ENCODE measurements at places on chromosomes 1 and 21.

DNA sequence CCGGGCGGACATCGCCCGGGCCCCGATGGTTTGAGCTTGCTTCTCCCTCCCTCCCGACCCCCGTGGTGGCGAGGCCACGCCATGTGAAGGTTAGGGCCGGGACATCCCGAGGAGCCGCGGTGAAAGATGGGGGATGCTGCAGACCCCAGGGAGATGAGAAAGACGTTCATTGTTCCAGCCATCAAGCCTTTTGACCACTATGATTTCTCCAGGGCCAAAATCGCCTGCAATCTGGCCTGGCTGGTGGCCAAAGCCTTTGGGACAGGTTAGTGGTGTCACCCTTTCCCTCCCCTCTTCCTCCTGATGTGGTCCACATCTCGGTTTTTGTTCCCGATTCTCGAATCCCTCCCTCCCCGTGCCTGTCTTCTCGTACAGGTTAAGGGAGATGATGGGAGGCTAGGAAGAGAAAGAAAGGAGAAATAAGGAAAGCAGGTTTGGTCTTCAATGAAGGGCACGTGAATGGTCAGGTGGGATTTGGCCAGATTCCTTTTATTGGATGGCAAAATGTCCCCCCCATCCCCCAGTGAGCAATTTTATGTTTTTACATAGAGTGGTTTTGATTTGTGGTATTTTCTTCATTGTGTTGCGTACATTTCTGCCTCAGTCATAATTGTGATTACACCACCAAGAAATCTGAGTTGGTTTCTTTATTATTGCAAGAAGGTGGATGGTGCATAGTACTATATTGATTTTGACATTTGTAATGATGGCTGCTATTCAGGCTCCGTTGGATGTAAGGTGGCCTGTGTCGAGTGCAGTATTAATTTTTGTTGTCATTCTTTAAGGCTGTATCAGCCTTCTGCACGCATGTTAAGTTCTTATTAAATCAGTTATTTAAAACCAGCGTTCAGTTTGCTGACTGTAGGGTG is 1.2 kb downstream of the CAMSAP2 start:
- no peak for DNase-seq

GRCh38 chr1:61953076-61953789 is 211.0 kb downstream of the PATJ start:
- no peak for DNase-seq

- DNase-seq = no peak
These were observed 35.2 kb downstream of the NEK2 start for GRCh38 chr1:211640301-211640630.

DNA sequence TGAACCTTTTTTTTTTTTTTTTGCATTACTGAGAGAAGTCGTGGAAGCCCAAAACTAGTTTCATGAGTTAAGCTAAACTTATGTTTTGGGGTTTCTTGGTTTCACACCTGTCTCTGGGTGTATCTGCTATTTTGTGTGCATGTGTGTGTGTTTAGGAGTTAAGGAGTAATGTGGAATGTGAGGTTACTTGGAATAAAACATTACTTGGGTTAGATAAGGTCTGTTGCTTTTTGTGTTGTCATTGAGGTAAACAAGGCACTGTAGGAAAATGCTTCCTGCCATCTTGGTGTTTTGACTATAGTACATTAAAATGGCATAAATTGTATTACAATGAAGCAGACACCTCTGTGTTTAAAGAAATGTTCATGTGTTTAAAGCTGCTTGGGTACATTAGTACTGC is 2.9 kb downstream of the TENT5C start:
- no peak for DNase-seq

DNA sequence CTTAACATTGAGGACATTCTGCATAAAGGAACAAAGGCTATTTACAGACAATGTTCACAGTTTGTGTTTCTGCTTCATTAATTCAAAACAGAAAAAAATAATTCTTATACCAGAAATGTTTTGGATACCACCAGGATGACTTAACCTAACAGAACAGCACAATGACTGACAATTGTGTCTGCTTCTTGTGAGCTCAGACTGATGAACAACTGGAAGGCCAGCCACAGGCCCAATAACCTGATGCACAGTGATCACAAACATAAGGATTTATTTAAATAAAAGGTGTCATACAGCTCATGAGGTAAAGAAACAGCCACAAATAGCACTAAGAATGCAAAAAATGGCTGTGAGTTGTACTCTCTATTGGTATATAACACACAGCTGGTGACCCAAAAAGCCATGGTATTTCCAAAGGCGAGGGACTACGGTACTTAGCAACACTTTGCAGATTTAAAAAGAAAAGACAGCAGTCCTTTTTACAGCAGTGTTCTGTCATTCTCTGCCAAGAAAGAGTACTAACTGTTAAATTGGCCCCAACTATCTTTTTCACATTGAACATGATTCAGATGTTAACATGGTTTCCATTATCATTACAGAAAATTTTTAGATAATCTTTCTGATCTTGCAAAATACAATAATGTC is 32.1 kb upstream of the DDAH1 start:
- no peak for DNase-seq

DNA sequence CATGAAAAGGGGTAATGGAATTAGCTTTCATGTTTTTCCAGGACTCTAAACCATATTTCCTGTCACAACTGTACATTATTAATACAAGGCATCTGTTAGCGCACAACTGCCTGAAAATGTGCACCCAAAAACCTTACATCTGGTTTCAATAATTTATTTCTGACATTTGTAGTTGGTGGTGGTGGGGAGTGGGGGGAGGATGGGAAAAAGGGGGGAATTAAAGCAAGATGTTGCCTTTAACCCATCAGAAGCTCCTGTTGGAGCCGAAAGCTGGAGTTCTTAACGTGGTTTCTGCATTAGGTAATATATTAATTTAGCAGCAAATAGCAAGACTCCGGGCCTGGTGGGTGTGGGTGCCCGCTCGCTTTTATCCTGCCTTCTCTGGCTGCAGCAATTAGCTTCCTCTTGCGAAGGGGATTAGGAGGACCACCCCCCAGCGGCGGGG is 36.9 kb upstream of the HHAT start:
- DNase-seq = no peak

DNA sequence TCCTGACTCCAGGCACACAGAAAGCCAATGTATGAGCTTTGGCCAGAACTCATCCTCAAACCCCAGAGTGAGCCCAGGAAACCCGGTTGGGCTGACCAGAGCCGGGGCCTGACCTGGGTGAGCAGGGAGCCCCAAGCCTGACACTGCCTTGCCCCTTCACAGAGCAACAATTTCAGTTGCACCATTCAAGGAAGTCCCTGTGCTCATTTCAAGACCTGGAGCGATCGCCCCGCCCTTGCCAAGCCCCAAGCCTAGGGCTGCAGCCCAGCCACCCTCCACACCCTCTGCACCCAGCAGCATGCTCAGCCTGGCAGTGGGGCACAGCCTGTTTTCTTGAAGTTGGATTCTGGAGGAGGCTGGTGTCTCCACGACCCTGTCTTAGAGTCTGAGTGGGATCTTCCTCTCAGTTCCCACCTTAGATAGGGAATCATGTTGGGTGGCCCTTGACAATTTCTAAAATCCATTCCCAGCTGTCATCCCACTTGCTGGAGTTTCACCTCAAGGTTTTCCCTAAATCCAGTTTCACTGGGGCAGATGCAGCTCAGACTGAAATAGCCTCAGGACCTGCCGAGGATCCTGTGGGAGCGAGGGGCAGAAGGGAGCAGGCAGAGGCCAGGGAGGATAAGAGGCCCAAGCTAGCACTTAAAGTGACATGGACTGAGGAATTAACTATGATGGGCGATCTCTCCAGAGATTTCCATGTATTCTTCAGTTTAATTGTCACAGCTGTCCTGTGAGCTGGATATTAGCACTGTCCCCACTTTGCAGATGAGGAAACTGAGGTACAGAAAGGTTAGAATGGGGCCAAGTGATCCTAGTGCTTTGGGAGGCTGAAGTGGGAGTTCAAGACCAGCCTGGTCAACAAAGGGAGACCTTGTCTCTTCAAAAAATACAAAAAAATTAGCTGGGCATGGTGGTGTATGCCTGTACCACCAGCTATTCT is 2.5 kb downstream of the NBL1 start:
- DNase-seq = no peak

DNA sequence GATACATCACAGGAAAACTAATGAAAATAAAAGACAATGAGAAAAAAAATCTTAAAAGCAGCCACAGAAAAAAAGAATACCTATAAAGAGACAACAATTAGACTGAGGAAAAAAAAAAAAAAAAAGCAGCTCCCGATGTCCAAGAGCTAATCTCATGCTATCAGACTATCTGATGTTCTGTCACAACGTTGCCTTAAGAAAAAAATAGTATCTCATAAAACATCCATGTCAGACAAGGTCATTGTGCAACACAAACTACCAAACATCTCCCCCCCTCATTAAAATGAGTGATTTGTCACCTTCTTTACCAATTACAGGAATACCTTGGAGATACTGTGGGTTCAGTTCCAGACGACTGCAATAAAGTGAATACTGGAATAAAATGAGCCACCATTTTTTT is 68.9 kb downstream of the ZNF644 start:
- no peak for DNase-seq
